ENCODE measurements at places on chromosomes 7 and 10.

DNA sequence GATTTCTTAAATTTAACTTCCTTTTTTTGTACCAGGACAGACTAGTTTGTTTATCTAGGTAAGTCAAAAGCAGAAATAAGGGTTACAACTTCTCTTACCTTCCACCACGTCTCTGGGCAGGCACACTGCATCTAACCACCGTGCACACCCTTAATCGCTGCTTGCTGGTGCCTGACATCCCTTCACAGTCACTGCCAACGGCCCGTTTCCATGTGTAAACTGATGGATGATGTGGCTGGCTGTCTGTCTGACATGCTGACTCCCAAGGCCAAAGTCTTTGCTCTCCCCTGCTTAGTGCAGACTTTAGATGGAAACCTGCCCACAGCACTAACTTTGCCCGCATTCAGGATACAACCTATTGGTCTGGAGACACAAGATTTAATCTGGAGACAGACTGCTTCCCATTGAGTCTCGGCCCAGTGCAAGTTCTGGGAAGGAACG is 1.1 kb downstream of the TMEM273 start:
- DNase-seq, result no peak

GRCh38 chr10:70579234-70580002 is 23.1 kb downstream of the PRF1 start:
- DNase-seq, result no peak

DNA sequence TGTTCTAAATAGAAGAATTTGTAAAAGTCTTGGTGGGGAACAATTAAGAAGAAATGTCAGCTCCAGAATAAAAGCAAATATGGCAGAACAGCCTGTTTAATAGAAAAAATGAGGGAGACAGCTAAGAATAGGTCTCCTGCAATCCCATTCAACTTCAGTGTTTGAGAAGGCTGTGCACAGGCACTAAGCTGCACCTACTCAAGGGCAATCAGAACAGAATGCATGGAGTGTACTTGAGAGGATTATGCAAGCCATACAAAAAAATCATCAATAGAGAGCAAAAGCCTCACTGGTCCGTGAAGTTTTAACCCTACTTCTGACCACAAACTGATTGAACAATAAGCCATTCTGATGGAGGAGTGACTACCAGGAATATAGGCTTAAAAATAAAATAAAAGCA is 690.7 kb upstream of the PCDH15 start:
- DNase-seq, result peak; percentile 56

- DNase-seq, result no peak
These were observed 35.5 kb upstream of the TBX20 start for GRCh38 chr7:35289376-35289775.

GRCh38 chr10:72819053-72819452 is 74.5 kb upstream of the OIT3 start:
- no peak for DNase-seq

Measured in NCI-H345 (cell line).